T-helper 2 cell treated with Interferon-gamma antibody and Interleukin-4, amounts not matched to agents 5 μg/mL and 100 μg/mL, for 36 hours (primary cell): ENCODE measurements at places on chromosomes 2 and 18.

- H3K36me3 ChIP-seq, result no peaks in the 10 kb centered on the region
- H3K4me3 ChIP-seq, result no peak overlapping the region
- no peak for DNase-seq
- no peaks in the 10 kb centered on the region for H3K4me1 ChIP-seq
- H3K27ac ChIP-seq, result no peak overlapping the region
These were observed 165.6 kb upstream of the VRK2 start for GRCh38 chr2:57880967-57881366.

DNA sequence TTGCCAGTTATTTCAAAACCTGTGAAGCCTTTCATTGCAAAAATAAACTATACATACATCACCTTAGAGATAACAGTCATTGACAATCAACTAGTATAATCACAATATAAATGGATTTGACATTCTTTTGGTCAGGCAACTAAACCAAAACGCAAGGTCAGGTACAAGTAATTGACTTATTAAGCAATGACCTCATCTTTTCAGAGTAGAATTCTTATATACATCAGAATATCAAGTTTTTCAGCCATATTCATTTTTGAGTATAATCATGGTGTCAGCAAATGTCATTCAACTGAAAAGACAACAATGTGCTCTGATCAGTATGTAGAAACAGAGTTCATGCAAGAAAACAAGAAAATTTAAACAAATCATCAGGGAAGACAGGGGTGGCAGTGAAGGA, 208.6 kb downstream of the TGIF1 start:
- H3K27me3 ChIP-seq, result no peaks in the 10 kb centered on the region
- no peaks in the 10 kb centered on the region for H3K36me3 ChIP-seq
- peak overlapping the region; percentile 5 for H3K27ac ChIP-seq
- H3K4me3 ChIP-seq, result no peak overlapping the region
- no peak for DNase-seq
- H3K4me1 ChIP-seq, result peaks cover 32% of the 10 kb centered on the region

DNA sequence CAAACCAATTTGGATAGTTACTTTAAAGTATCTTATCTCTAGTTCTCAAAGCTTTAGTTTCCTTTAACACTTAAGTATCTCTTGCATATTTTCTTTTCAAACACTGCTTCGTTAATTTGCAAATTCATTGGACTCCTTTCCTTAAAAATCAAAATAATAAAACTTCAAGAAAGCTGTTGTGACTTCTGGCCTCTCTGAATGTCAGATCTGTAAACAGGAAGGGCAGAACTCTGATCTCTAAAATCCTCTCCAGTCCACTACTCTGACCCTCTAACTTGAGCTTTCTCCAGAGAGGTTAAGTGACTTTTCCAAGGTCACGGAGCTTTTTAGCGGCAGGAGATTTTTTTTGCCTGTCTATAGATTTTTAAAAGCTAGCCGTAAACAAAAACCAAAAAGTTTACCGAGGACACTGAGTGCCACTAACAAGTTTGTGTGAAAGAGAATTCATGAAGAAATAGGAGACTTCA, 155.5 kb downstream of the TGIF1 start:
- H3K36me3 ChIP-seq, result peaks cover 4% of the 10 kb centered on the region
- DNase-seq, result no peak
- peaks cover 21% of the 10 kb centered on the region for H3K4me1 ChIP-seq
- H3K4me3 ChIP-seq, result no peak overlapping the region
- no peak overlapping the region for H3K27ac ChIP-seq

- no peak overlapping the region for H3K4me3 ChIP-seq
- H3K27ac ChIP-seq, result no peak overlapping the region
- DNase-seq, result no peak
These were observed 101.7 kb downstream of the AGAP1 start for GRCh38 chr2:235595422-235596010.

- DNase-seq, result no peak
- H3K27me3 ChIP-seq, result no peaks in the 10 kb centered on the region
- no peaks in the 10 kb centered on the region for H3K36me3 ChIP-seq
These were observed 634.1 kb downstream of the TDRD15 start for GRCh38 chr2:21757805-21758430.

GRCh38 chr2:199865905-199866304, 14.9 kb upstream of the FTCDNL1 start:
- H3K4me1 ChIP-seq, result no peaks in the 10 kb centered on the region
- peaks cover 57% of the 10 kb centered on the region for H3K27me3 ChIP-seq
- DNase-seq, result no peak
- no peak overlapping the region for H3K4me3 ChIP-seq

DNA sequence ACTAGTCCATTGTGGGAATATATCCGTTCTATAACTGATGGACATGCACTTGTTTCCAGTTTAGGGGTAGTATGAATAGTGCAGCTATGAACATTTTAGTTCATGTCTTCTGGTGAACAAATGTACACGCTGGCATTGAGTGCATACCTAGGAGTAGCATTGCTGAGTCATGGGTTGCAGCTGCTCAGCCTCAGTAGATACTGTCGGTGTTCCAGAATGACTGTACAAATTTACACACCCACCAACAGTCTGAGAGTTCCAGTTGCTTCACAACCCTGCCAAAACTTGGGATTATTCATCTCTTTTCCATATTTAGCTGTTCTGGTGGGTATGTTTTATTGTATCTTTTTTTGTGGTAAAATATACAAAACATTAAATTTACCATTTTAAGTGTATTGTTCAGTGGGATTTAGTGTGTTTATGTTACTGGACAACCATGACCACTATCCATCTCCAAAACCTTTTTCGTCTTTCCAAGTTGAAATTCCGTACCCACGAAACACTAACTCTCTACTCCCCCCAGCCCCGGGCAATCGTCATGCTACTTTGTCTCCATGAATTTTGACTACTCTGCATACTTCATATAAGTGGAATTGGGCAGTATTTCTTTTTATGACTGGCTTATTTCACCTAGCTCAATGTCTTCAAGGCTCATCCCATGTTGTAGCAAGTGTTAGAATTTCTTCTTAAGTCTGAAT, 281.0 kb downstream of the PRKCE start:
- no peak overlapping the region for H3K27ac ChIP-seq
- H3K4me3 ChIP-seq, result no peak overlapping the region
- no peak for DNase-seq

GRCh38 chr18:69725009-69725408, 222.7 kb downstream of the CD226 start:
- peaks cover 2% of the 10 kb centered on the region for H3K27me3 ChIP-seq
- DNase-seq, result no peak

DNA sequence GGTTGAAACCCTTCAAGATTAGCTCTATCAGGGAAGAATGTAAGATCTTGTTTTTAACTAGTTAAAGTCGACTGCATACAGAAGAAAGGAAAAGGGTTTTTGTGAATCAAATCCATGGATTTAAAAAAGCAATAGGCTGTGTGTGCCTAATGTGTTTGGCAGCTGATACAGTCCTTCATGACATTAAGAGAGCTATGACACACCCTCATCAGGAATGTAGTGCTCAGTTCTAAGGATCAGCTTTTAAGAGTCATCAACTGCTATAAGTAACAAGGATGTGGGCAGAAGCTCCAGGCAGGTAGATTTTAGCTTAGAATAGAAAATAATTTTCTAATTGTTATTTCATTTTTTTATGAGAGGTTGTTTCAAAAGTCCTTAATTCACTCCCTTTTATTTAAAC, 52.9 kb downstream of the PPP1R1C start:
- no peaks in the 10 kb centered on the region for H3K36me3 ChIP-seq
- H3K27me3 ChIP-seq, result no peaks in the 10 kb centered on the region
- no peak for DNase-seq

- no peak overlapping the region for H3K27ac ChIP-seq
- no peak for DNase-seq
- H3K4me3 ChIP-seq, result no peak overlapping the region
These were observed 213.1 kb upstream of the MC4R start for GRCh38 chr18:60585670-60586069.

- H3K36me3 ChIP-seq, result peaks cover 25% of the 10 kb centered on the region
- H3K4me3 ChIP-seq, result no peak overlapping the region
- H3K27ac ChIP-seq, result peak overlapping the region; percentile 11
- DNase-seq, result no peak
- peaks cover 11% of the 10 kb centered on the region for H3K4me1 ChIP-seq
These were observed 111.8 kb downstream of the STPG4 start for GRCh38 chr2:47043142-47043890.

GRCh38 chr2:111984213-111984604, 70.9 kb upstream of the TMEM87B start:
- H3K4me3 ChIP-seq, result no peak overlapping the region
- H3K4me1 ChIP-seq, result peaks cover 1% of the 10 kb centered on the region
- no peak for DNase-seq
- no peak overlapping the region for H3K27ac ChIP-seq

DNA sequence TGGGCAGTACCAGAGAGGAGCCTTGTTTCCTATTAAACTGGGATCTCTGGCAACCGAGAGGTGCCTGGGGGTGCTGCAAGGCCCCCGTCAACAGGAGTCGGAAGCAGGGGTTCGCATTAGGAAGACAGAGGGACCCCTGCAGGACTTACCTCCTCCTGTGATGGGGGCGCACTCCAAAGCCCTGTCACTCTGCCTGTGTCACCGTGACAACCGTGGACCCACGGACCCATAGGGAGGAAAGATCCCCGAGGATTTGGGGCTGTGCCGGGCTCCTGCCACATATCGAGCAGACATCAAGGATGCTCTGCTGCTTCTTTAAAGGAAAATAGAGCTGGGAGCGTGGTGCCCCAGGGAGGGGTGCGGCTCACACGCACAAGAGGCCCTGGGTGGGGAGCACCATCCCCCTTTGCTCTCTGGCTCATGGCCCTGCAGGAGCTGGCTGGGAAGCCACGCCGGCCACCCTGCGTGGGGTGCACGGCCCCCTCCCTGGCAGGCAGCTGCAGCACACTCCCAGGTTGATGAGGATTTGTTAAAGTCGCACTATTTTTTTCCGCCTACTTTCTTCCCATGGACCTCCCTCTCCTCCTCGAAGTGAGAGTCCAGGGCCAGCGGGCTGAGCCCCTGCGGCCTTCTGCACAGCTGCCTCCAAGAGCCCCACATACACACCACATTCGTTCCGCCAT, 167.5 kb downstream of the TWIST2 start:
- DNase-seq, result no peak
- H3K27ac ChIP-seq, result no peak overlapping the region
- no peak overlapping the region for H3K4me3 ChIP-seq

- peaks cover 4% of the 10 kb centered on the region for H3K27me3 ChIP-seq
- H3K36me3 ChIP-seq, result no peaks in the 10 kb centered on the region
- peak; percentile 44 for DNase-seq
- H3K27ac ChIP-seq, result peak overlapping the region; percentile 87
- peak overlapping the region; percentile 83 for H3K4me3 ChIP-seq
These were observed 150.0 kb upstream of the ALKAL2 start for GRCh38 chr2:437756-438393.

DNA sequence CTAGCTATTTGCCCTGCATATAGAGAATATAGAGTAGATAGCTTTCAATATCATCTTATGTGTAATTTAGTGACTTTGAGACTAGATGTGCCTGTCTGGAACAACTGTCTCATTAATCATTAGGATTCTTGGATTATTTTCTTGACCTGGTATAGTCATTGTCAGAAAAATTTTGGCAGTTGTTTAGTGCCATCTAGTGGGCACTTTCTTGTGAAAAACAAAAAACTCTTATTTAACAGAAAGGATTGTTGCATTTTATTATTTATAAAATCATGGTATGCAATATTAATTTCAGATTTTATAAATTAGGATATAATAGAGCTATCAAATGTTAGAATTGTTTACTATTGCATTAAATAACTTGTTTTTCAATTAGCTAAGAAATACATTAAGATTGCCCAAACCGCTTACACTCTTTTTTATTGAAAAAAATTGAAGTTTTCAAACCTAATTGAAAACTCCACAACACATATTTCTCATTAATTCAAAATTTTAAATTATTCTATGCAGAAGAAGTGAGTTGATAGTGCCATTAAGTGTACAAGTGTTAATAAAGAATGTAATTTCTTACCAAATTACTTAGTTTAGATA, 80.3 kb downstream of the DYNAP start:
- no peak for DNase-seq
- H3K4me3 ChIP-seq, result no peak overlapping the region
- peaks cover 6% of the 10 kb centered on the region for H3K27me3 ChIP-seq
- no peak overlapping the region for H3K27ac ChIP-seq

GRCh38 chr18:28690836-28691495, 514.0 kb upstream of the CDH2 start:
- H3K27me3 ChIP-seq, result no peaks in the 10 kb centered on the region
- H3K4me3 ChIP-seq, result no peak overlapping the region
- H3K27ac ChIP-seq, result no peak overlapping the region
- H3K36me3 ChIP-seq, result no peaks in the 10 kb centered on the region
- no peaks in the 10 kb centered on the region for H3K4me1 ChIP-seq

GRCh38 chr2:15385184-15385583, 175.9 kb downstream of the NBAS start:
- H3K4me1 ChIP-seq, result no peaks in the 10 kb centered on the region
- H3K4me3 ChIP-seq, result no peak overlapping the region
- no peak for DNase-seq
- no peaks in the 10 kb centered on the region for H3K27me3 ChIP-seq

DNA sequence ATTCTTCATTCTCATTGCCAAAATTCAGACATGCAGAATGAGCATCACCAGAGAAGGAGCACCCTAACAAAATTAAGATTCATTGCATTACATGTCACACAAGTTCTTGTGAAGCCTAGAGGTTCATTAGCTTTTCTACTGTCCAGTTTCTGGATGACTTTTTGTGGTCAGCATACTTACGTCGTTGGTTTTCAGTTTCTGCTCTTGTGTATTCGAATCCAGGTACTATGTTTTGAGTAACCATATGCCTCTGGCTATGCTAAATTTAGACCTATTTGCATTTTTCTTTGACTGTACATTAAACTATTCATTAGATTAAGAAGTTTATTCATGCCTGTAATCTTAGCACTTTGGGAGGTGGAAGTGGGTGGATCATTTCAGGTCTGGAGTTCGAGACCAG, 251.3 kb downstream of the PARD3B start:
- no peak overlapping the region for H3K27ac ChIP-seq
- H3K27me3 ChIP-seq, result peaks cover 33% of the 10 kb centered on the region
- DNase-seq, result peak; percentile 15
- no peak overlapping the region for H3K4me3 ChIP-seq

DNA sequence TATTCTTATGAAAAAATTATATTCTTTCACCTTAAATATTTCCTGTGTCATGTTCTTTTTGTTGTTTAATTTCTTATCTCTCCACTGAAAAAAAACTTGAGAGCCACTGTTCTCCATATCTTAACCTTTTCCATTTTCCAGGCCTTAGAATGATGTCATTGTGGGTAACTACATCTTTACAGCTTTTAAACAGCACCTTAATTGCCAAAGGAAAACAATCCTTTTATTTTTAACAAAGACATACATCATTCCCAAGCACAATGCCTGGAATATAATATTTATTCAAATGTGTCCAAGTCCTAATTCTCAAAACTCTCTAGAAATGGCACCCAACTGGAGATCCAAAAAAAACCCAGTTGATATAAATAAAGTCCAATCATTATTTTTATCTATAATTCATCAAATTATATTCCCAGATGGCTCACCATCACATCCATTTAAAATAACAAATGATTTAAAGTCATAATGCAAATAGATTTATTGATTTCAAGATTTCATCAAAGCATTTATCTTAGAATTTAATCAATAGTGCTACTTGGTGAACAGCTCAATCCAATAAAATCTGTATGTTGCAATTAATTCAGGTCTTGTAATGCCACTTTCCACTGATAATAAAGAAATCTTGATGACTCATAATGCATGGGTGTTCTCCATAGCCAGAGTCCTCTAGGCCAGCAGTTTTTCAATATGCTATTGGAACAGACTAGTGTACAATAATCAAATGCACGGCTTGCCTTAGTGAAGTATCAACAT, 107.1 kb upstream of the MAPRE2 start:
- H3K27me3 ChIP-seq, result no peaks in the 10 kb centered on the region
- DNase-seq, result no peak
- H3K36me3 ChIP-seq, result no peaks in the 10 kb centered on the region
- no peak overlapping the region for H3K27ac ChIP-seq
- H3K4me1 ChIP-seq, result no peaks in the 10 kb centered on the region
- H3K4me3 ChIP-seq, result no peak overlapping the region

GRCh38 chr2:143420313-143420712, 291.1 kb downstream of the ARHGAP15 start:
- no peak for DNase-seq
- H3K27me3 ChIP-seq, result no peaks in the 10 kb centered on the region
- no peak overlapping the region for H3K4me3 ChIP-seq
